ENCODE measurements at places on chromosomes 2 and 18.

DNA sequence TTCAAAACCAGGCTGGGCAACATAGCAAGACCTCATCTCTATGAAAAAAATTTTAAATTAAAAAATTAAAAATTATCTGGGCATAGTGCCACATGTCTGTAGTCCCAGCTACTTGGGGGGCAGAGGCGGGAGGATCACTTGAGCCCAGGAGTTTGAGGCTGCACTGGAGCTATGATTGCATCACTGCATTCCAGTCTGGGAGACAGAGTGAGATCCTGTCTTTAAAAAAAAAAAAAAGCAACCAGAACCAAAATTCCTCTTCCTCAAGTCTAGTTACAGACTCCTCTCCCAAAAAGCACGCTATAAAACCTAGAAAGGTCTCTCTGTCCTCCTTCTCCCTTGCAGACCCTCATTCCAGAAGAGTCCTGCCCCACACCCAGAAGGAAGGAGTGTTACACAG, 23.9 kb downstream of the TNFAIP6 start:
- DNase-seq, result no peak

DNA sequence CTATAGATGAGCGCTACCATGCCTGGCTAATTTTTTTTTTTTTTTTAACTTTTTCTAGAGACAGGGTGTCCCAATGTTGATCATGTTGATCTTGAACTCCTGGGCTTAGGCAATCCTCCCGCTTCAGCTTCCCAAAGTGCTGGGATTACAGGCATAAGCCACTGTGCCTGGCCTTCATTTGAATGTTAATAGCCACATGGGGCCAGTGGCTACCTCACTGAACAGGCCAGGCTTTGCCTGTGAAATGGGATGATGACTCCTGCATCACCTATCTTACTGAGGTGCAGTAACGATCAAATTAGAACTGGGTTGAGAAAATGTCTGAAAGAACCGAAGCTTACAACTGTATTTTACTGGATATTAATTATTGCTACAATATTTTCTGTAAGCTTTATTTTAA, 278.7 kb downstream of the TCF4 start:
- no peak for DNase-seq

GRCh38 chr2:109637749-109638570, 23.8 kb downstream of the SOWAHC start:
- DNase-seq, result no peak

- no peak for DNase-seq
Observed at GRCh38 chr2:212532585-212532984, 6.0 kb downstream of the ERBB4 start.

- no peak for DNase-seq
Observed at GRCh38 chr2:221001381-221001801, 570.7 kb downstream of the EPHA4 start.

- DNase-seq, result no peak
Observed at GRCh38 chr2:58376592-58376991, 135.5 kb upstream of the FANCL start.

DNA sequence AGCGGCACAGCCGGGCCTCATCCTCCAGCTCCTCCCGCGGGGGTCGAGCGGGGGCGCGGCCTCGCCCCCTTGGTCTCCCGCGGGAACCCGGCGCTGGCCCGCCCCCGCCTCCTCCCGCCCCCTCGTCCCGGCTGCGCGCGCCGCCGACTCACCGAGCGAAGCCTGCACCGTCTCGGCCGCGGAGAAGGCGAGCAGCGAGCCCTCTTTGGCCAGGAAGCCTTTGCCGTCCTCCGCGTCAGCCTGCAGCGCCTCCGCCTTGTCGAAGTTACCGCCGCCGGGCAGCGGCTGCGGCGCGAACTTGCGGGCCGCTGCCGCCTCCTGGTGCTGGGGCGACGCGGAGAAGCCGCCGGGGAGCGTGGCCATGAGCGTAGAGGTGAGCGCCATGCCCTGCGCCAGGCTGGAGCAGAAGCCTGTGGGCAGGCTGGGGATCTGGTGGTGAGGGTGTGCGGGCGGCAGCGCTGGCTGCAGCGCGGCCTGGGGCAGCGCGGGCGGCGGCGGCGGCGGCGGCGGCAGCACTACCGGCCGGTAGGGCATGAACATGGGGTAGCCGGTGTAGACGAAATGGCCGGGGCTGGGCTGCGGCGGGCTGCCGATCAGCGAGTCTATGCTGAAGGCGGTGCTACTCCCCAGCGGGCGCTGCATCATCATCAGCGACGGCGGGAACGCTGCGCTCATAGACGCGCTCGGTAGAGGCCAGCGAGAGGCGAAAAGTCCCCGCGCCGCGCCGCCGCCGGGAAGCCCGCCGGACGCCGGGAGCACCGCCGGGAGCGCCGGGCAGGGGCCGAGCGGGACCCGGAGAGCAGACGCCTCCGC, 683 bp downstream of the GBX2 start:
- no peak for DNase-seq

GRCh38 chr2:149924549-149925213, 337.1 kb upstream of the MMADHC start:
- no peak for DNase-seq

DNA sequence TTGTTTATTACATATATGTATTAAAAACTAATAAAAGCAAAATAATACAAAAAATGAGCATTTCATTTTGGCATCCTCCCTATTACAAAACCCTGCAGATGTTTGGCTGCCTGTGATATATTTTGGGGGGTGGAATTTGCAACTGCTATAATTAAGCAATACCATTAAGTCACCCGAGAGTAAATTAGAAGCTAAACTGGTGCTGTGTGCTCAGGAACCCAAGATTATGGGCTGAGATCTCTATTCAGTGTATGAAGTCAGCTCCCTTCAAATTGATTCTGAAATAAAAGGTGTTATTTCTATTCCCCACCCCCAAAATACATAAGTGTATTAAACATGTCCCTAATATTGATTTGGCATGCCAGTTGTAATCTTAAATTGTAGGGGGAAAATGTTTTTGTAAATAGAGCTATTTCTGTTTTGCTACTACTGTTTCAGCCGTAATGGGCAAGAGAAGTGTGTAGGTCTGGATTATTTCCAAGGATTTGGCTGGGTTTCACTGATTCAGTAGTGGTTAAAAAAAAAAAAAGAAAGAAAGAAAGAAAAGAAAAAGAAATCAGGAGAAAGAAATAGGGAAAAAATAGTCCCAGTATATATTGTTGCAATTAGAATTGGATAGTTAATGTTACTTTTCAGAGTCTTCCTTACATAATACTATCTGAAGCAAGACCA, 110.9 kb downstream of the SS18 start:
- no peak for DNase-seq
